ENCODE measurements at places on chromosomes 3 and 15.

DNA sequence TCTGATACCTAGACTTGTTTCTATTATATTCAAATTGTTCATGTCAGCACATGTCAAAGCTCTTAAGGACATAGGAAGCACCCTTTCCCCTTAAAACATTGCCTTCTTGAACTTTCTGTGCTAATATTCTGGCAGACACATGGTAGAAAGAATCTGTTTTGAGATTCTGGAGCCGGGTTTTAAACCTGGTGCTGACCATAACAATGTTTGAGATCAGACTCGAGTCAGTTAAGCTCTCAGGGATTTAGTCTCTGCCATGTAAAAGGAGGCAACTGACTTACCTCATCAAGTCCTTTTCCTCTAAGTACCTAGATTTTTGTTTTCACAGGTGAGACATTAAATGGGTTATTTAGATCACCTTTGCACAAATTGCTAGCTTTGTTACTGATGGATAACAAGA is 38.9 kb downstream of the RBMS3 start:
- DNase-seq: no peak

- no peak for DNase-seq
Measured at GRCh38 chr15:86830304-86830703, 750.6 kb downstream of the AGBL1 start.

- peak; percentile 96 for DNase-seq
Measured at GRCh38 chr15:31254431-31255175, 72.0 kb upstream of the KLF13 start.

- DNase-seq: no peak
Measured at GRCh38 chr3:43905157-43905556, 214.4 kb downstream of the ABHD5 start.

GRCh38 chr15:64930019-64930652 is 18.4 kb downstream of the ANKDD1A start:
- no peak for DNase-seq

GRCh38 chr3:10011631-10012030 is 14.6 kb upstream of the FANCD2 start:
- DNase-seq: peak; percentile 58

DNA sequence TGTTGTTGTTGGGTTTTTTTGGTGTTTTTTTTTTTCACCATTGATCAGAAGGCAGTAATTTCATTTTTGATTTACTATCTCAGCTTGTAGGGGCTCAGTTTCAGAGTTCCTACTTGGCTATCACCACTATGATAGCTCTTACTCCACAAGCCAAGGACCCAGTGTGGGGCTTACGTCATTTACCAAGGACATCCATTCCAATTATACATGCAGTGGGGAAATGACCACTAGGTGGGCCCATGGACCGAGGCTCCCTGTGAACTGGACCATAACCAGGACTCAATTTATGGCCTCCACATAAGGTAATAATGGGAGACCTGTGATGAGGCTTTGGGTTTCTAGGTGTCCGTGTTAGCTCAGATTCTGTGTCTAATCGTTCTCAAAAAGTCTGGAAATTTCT is 67.5 kb upstream of the CACNA1D start:
- DNase-seq: no peak

DNA sequence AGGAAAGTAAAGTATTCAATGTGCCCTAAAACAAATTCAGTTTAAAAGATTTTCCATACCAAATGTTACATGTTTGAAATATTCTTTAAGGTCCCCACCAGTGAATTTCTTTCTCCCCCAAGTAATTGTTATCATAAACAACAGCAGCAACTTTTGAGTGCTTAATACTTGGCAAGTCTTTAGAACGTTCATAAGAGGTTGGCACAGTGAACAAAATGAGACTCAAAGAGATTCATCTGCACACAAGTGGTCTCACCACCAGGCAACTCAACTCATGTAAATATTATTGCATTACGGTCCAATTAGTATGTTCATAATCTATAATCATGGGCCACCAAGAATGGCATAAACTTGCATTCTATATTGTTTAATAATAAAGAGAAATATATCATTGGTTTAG is 98.7 kb downstream of the TBL1XR1 start:
- DNase-seq: no peak

DNA sequence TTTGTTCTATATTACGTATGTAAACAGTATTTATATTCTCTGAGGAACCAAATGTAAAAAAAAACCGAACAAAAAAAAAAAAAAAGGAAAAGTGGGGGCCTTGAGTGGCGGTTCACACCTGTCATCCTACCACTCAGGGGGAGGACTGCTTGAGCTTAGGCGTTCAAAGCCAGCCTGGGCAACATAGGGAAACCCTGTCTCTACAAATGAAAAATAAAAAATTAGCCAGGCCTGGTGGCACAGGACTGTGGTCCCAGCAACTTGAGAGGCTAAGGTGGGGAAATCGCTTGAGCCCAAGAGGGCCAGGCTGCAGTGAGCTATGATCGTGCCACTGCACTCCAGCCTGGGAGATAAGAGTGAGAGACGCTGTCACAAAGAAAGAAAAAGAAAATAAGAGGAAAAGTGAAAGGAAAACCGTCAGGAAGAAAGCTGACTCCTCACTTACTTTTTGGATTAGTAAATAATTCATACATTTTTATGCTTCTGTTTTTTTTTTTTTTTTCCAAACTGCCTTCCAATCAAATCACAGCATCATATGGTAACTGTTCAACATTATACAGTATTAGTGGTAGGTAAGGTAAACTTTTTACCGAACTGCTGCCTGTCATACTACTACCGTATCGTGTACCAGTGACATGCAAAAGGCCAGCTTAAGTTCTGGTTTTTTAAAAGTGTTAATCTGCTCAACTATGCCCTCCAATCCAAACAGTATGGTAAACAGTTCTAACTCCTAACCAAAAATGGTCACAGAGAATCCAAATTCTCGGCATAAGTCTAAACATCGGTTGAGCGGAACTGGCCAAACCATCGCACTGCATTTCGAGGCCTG is 1.2 kb downstream of the PHC3 start:
- peak; percentile 39 for DNase-seq

Measured in EH (cell line).